Activated CD4-positive, CD25-positive, alpha-beta regulatory T cell treated with anti-CD3 and anti-CD28 coated beads, Interleukin-2, amount 50 U/mL, for 72 hours (primary cell): ENCODE measurements at places on chromosomes 1 and 21.

GRCh38 chr1:30512914-30513265, 210.5 kb downstream of the MATN1 start:
- no peak for DNase-seq

- no peak for DNase-seq
Measured at GRCh38 chr1:199046618-199047017, 407.8 kb downstream of the PTPRC start.

DNA sequence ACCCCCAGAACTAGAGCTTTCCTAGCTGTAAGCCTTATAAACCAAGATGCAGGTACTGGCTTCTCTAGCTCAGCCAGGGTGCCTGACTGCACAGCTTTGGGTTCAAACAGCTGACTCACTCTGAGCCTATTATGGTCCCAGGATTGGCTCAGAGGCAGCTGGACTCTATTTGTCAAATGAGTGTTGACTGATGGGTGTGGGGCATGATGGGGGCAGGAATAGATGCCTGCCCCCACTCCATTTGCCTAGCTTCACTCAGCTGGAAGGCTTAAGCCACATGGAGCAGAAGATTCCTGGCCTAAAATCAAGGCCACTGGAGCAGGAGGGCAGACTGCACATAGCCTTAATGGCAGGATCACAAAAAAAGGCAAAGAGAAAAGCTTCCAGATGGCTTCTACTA, 90.5 kb downstream of the PIK3R3 start:
- no peak for DNase-seq

DNA sequence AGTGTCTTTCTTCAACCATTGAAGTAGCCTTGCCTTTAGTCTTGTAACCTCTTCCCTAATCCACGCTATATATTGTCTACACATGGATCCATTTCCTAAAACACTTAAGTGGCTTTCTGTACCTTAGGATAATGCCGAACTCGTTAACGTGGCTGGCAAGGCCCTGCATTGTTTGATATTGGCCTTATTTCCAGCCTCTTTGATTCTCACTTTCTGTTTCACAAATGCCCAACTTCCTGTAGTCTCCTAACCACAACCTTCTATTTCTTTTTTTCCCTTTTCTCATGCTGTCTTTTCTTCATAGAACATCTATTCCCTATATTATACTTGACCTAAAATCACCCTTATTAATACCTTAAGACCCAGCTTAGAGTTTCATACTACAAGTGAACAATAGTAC, 536.0 kb downstream of the LMO4 start:
- no peak for DNase-seq

DNA sequence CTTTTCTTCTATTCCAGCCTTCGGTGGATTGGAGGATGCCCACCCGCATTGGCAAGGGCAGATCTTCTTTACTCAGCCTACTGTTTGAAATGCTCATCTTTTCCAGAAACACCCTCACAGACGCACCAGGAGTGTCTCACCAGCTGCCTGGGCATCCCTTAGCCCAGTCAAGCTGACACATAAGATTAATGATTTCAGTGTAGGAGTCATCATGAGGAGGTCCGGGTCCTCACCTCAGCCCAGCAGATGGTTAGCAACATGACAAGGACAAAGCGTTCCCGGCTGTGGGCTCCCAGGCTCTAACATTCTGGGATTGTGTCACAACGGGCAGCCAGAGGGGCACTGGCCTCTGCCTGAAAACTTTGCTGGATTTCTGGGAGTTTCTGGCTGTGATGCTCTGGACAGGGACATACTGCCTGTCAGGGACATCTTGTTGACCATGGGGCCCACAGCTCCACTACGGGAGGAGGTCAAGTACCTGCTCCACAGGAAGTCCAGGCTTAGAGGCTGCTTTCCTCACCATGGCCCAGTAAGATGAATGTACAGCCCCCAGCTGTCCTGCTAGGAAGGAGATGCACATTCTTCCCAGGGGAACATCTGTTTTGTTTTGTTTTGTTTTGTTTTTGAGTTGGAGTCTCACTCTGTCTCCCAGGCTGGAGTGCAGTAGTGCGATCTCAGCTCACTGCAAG, 204.0 kb upstream of the COA6 start:
- DNase-seq = no peak

- DNase-seq = no peak
Measured at GRCh38 chr1:236164273-236164672, 21.9 kb downstream of the GPR137B start.

GRCh38 chr1:158102881-158103674, 77.6 kb upstream of the CD1D start:
- DNase-seq = no peak

GRCh38 chr1:34929497-34929852, at the start of gene DLGAP3:
Gene DLGAP3, minus strand, starts transcription at chr1:34929650. Its CDS starts 24,267 bp downstream, at chr1:34905383.
- no peak for DNase-seq

GRCh38 chr1:221839321-221839720, 97.4 kb upstream of the DUSP10 start:
- no peak for DNase-seq

- no peak for DNase-seq
Measured at GRCh38 chr1:68904477-68904876, 407.6 kb upstream of the DEPDC1 start.

DNA sequence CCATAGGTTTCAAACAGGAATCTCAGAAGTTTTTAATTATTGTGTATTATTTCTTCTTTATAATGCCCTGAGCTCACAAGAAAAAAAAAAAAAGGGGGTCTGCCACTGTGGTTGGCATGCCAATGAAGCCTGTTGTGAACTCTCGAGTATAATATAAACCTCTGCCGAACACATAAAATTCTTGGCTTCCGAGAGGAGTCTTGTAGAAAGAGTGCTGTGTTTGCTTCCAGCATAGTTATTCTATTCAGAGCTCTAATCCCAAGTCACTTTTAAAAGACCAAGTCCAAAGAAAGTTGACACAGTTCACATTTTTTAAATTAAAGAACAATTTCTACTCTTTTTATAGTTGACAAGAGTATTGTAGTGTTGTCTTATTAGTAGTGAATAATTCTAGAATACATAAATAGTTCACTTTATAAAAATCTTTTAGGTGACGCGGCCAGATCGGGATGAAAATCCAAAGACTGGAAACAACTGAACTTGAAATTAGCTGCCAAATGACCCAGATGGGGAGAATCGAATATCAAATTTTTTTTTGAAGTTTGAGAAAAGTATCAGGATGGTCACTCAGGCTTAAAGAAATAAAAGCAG, 293.2 kb downstream of the DUSP10 start:
- DNase-seq = no peak

- peak; percentile 58 for DNase-seq
Measured at GRCh38 chr1:182615468-182616129, 11.4 kb upstream of the RGS16 start.

GRCh38 chr1:64483731-64484414, 13.9 kb downstream of the CACHD1 start:
- no peak for DNase-seq

DNA sequence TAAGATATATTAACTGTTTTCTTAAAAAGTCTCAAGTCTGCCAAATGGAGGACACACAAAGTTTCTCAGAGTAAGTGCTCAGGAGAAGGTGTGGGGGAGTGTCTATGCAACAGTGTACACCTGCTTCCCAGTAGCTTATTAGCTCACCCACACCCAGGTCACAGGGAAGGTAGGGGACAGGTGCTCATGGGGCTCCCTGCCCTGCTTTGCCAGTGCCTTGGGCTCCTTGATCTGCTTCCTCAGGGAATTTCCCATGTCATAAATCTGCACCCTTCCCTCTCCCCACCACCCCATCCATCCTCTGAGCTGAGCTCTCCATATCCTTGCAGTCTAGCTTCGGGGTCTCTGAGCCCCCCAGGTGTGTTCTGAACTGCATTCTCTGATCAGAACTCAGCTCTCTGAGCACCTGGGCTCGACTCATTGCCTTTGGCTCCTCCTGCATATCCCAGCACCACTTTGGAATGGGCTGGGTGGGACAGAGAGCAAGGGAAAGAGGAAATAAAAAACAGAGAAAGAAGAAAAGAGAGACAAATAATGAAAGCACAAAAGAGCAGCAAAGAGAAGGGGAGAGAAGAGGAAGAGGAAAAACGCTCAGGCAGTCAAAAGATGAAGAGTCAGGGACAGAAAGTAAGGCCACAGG, 87.0 kb upstream of the ATP1B1 start:
- no peak for DNase-seq

GRCh38 chr1:219010720-219011119, 163.0 kb upstream of the LYPLAL1 start:
- DNase-seq = no peak

GRCh38 chr1:1354271-1355247, 3.8 kb downstream of the MXRA8 start:
- DNase-seq = no peak

DNA sequence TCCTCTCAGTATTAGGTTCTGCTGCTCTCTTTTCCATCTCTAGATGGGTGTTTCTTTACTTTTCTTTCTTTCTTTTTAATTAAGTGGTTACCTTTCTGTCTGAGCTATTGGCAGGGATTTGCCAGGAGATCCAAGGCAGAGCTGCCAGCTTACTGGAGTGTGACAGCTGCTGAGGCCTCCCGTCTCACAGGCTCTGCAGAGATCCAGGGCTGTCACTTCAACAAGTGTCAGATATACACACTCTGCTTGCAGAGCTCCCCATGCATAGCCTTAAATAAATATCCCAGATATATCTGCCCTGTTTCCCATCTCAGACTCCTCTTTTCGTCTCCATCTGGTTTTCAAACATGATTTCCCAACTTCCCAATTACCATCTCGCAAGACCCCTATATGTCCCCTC, 124.3 kb downstream of the NOS1AP start:
- DNase-seq = no peak

DNA sequence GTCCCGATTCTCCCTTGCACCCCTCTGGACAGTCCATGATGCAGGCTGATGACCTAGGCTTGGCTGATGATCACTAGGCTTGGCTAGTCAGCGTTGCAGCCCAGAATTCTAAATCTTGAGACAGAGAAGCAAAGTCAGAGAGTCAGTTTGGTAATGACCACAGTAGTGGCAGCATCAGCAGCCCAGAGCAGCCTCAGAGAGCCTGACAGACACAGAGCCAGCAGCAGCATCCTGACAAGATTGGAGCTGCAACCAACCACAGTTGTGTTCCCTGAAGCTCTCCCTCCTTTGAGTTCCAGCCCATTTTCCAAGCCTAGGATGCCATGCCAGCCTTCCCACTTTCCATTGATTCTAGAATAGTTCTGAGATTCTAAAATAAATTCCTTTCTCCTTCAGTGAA, 16.8 kb upstream of the ITLN1 start:
- no peak for DNase-seq

DNA sequence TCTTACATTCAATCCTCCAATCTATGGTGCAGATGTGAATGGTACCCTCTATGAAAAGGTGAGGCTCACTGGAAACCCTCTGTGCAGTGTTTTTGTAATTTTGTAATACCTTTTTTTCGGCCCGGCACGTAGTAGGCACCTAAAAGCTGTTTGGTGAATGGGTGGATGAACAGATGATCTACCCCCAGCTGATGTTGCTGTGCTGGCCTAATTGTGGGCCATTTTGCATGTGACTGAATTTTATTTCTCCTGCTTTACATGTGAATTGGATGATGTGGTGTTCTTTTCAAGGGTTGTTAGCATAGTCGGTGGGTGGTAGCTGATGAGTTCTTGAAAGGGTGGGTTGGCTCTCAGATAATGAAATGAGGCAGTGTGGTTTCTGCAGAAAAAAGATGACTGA, 10.4 kb downstream of the KDM4A start:
- no peak for DNase-seq

GRCh38 chr1:172939475-172939874, 111.3 kb downstream of the TNFSF18 start:
- DNase-seq = no peak

- DNase-seq = no peak
Measured at GRCh38 chr1:58861506-58861905, 77.7 kb upstream of the JUN start.

DNA sequence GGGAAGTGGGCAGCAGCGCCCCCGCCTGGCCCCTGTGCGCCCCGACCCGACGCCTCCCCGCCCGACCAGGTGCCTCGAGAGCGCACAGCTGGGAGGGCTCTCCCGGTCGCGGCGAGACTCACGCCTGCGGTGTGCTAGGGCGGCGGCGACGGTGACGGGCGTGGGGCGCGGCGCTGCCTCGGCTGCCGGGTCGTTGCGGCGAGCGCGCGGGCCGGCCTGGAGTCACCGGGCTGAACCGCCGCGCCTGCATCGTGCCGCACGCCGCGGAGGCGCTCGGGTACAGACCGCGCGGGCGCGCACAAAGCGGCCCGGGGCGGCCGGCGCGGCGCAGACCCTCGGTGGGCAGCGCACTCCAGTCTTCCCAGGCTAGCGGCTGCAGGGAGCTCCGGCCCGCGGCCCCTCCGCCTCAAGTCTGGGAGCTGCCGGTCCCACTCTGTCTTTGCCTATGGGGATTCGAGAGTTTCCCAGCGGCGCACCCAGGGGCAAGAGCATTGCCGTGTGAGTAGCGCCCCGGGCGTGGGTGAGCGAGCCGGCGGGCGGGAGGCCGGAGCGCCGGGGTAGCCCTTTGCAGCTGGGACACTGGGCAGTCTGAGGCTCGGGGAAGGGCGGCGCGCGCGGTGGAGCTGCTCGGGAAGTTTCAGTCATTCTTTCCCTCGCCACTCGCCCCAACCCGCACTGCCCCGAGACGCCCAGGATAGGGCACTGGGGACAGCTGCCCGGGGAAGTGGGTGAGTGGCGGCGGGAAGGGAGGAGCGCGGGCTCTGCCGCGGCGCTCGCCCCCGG, at the start of gene SLC35F3:
SLC35F3 (plus strand) TSS at position 44 of the 783 bp plus-strand sequence.
- DNase-seq = no peak

- no peak for DNase-seq
Measured at GRCh38 chr1:64898107-64898861, 68.1 kb downstream of the JAK1 start.

- DNase-seq = no peak
Measured at GRCh38 chr1:84253036-84253435, 48.5 kb upstream of the SAMD13 start.

- no peak for DNase-seq
Measured at GRCh38 chr21:41217671-41218385, 49.9 kb downstream of the BACE2 start.

DNA sequence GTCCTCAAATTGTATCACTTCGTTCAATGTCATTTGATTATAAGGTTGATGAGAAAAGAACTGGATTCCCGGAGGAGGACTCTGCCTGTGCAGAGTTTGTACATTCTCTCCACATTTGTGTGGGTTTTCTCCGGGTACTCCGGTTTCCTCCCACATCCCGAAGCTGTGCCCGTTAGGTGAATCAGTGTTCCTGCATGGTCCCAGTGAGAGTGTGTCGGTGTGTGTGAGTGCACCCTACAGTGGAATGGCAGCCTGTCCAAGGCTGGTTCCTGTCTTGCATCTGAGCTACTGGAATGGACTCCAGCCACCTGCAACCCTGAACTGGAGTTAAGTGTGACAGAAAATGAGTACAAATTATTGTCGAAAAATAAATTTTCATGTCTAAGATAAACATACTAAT, 92.2 kb upstream of the KCTD3 start:
- no peak for DNase-seq

DNA sequence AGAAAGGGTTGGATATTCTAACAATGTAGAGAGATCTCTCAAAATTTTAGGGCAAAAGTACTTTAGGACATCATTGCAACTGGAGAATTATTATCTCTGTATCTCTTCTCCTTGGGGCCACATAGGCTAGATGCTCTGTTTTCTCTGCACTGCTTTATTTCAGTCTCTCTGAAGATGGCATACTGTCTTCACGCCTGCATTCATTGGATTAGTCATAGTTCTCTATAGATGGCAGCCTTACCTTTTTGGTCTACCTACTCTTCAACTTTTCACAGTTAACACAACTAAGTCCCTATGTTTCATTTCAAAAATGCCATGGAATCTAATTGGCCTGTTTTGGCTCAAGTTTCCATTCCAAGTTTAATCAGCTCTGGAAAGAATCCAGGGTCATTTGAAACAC, 1623.3 kb upstream of the B3GALT2 start:
- no peak for DNase-seq

- DNase-seq = no peak
Measured at GRCh38 chr1:182048562-182048961, 12.9 kb downstream of the ZNF648 start.
